Astrocyte of the cerebellum (primary cell): ENCODE measurements at places on chromosomes 1 and 21.

DNA sequence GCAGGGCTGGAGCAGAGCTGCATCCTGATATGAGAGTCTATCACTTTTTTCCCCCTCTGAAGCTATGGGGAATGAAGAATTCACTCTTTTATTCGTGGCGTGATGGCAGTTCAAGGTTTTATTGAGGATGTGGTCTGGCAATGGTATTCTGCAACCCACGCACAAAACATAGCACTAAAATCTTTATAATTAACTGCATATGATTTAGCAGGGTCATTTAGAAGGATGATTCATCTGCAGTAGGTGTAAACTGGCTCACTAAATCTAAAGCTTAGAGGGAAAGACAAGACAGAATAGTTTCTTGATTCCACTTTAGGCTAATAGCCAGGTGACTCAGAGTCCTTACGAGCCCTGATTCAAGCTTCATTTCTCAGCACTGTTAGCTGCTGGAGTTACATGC lies 25.0 kb upstream of the CHRM3 start:
- DNase-seq = peak; percentile 71

DNA sequence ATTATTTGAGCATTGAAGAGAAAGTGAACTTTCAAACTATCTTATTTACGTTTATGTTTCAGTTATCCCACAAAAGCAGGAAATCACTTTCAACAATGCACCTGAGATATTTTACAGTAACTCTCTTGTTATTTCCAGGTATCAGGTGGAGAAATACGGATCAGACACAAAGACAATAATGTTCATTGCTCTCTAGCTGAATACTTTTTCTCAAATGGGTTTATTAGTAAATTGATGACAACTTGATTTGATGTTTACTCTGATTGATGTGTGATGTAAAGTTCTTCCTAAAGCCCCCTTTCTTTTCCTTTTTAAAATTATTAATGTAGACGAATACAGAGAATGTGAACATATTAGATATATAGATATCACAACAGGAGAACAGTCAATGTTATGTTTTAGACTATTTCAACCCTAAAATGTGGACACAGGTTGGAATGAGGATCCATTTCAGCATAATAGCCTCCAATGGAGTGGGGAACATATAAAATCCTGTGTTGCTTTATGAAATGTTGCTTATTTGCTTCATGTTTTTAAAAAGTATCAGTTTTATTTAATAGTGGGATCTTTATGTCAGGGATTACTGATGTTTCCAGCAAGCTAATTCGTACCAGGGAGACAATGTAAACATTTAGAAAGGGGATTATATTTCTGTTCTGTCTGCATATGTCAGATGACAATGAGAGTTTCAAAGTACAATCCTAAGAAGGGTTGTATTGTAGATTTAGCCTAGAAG lies 1522.3 kb upstream of the TPTE start:
- DNase-seq = no peak

GRCh38 chr1:56788588-56788987 lies 30.6 kb downstream of the FYB2 start:
- DNase-seq = no peak

DNA sequence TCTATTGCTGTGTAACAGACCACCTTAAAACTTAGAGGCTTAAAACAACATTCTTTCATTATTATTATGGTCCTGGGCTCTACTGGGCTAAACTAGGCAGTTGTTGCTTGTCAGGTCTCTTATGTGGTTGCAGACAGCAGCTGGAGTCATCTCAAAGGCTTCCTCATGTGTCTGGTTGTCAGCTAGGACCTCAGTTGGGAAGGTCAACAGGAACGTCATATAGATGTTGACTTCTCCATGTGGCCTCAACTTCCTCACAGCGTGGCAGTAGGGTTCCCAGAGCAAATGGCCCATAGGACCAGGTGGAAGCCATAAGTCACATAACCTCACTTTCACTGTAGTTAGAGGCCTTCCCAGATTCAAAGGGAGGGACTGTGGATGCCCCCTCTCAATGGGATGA lies 15.4 kb upstream of the MEF2D start:
- DNase-seq = no peak

GRCh38 chr1:154951901-154952657 lies 3.8 kb downstream of the PBXIP1 start:
- no peak for DNase-seq

DNA sequence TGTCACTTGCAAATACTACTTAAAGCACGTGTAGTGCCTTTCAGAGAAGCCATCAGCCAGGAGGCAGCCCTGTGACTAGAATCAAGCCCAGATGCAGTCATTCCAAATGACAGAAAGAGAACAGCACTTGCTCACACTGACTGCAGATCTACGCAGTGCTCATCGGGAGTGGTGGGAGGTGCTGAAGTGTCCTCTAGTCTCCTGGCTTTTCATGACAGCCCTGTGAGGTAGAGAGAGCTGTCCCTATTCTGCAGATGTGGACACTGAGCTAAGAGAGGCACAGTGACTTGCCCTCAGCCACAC lies 62.3 kb upstream of the EDN2 start:
- no peak for DNase-seq

DNA sequence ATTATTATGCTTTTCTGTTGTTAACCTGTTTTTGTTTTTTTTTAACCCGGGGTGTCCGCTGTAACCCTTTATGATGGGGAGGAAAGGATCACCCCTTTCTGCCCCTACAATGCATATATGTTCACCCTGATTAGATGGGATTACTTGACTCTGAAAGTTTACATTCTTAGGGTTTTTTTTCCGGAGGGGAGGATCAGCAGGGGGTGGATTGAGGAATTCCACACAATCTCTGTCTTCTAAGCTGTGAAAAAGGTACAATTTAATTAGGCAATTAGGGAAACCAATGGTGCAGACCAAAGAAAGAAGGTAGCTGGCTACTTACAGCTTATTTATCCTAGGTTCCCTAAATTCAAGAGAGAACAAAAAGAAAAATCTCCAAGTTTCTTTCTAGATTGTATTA lies 58.3 kb downstream of the EDEM3 start:
- no peak for DNase-seq

DNA sequence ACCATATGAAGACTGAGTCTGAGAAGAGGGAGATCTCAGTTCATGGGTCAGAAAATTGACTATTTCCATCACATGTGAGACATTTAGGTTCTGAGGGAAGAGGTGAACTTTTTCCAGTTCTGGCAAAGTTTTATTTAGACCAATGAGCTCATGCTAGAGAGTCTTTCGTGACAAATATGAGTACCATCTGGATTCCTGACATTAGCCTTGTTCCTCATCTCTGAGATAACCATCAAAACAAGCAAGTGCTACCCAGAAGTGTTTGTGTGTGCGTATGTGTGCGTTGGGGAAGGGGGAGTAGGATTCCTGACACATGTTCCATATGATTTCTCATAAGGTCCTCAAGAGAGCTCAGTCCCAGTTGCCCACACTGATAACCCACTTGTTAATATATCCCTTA lies 120.6 kb downstream of the FASLG start:
- DNase-seq = no peak

DNA sequence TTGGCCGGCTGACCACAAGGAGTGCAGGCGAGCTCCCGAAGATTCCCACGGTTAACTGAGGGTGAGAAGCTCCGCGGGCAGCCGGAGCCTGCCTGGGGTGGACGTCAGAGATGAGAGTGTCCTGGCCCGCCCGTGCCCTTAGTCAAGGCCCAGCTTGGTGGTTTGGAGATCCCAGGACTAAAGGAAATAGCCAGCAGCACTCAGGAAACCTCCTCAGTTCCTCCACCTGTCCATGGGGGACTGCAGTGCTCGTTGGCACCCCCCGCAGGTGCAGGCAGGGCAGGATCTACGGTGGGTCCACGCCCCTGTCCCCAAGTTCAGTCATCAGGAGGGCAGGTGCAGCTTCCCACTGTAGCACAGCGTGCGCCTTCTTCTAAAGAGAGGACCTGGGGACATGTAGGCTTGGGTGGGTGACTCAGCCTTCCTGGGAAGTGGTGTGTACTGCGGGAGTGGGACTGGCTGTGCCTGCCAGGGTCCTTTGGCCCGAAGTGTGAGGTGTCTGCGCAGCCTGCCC lies 32.5 kb downstream of the SLX9 start:
- DNase-seq = no peak

DNA sequence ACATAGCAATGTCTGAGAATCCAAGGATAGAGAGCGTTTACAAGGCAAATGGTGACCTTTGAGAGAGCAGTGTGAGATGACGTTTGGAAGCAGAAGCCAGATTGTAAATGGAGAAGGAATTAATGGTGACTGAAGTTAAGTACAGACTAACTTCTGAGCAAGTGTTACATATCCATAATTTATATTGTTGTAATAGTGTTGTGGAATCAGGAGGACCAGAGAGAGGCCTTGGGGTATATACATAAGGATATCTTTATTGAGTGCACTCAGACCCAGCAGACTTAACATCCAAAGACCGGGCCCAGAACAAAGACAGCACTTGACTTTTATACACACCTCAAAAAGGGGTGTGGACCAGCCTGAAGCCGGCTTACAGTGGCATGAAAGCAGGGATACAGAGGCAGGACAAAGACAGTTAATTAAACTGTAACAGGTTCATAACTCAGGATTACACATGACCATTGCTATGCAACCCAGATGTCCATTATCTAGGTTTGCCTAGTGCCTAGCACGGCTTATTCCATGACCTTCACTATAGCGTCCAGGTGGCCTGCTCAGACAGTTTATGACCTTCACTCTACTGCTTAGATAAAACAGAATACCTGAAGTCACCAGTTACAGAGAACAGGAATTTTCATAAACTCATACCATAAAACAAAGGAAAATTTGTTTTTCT lies 2.7 kb upstream of the MGST3 start:
- no peak for DNase-seq

DNA sequence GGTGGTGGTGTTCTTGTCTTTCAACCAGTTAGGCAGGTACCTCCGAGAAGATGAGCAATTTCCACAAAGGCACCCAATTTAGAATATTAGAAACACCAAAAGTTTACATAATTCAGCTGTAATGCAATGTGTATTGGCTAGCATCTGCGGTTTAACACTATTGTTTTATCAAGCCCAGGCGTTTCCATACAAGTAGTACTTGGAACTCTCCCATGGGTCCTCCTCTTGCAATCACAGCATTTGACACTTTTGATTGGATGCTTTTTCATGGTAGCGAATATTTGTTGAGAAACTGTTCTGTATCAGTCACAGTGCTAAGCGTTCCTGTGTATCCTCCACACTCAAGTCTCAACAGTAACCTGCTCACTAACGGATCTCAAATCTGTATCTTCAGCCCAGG lies 20.1 kb upstream of the MAP1LC3C start:
- DNase-seq = no peak

GRCh38 chr1:19981507-19982312 lies 2.3 kb upstream of the PLA2G2A start:
- no peak for DNase-seq

- DNase-seq = no peak
Measured at GRCh38 chr1:226965581-226966440, 25.7 kb downstream of the COQ8A start.

DNA sequence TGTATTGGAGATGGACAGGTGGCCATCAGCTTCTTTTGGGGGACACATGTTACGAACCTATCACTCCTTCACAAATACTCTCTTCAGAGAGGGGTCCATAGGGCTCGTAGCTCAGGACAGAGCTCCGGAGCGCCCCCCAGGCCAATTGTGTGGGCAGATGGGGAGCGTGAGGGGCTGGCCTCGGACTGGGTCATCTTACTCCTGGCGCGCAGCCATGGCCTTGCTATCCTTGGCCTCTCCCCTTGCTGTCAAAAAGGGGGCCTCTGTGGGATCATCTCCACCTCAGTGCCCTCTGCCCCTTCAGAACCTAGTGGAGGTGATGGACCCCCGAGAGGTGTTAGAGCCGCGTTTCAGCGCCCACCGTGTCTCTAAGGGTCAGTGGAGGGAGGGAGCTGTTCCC lies 35.0 kb downstream of the ATP5PO start:
- no peak for DNase-seq

- no peak for DNase-seq
Measured at GRCh38 chr1:9374748-9375341, 82.2 kb downstream of the SPSB1 start.

- peak; percentile 23 for DNase-seq
Measured at GRCh38 chr21:41133874-41134522, 34.0 kb upstream of the BACE2 start.

DNA sequence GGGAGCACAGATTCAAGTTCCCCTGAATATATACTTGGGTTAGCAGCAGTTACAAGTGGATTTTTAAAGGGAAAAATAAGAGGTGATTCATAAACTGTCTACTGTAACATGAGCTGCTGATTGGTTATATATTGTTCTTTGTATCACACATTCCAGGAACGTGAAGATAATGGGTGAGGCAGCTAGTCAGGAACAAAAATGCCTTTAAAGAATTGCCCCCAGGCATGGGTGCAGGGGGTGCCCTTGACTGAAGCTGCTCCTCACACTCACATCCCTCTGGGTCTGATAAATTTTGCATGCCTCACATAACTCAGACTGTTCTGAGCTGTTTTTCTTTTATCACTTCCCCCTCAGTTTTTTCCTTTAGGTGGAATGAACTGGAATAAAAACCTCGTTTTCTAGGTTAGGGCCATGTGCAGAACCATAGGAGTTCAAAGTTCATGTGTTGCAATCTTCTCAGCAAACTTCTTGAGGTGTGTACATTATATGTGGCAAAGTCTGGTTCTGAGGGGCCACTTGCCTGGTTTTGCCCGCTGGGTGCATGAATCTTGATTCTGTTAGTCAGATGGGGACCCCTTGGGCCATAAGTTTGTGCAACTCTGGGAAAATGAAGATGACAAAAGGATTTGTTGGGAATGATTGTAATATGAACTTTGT lies 21.1 kb downstream of the TBX19 start:
- no peak for DNase-seq

- DNase-seq = no peak
Measured at GRCh38 chr1:108107658-108108057, 92.5 kb downstream of the SLC25A24 start.

DNA sequence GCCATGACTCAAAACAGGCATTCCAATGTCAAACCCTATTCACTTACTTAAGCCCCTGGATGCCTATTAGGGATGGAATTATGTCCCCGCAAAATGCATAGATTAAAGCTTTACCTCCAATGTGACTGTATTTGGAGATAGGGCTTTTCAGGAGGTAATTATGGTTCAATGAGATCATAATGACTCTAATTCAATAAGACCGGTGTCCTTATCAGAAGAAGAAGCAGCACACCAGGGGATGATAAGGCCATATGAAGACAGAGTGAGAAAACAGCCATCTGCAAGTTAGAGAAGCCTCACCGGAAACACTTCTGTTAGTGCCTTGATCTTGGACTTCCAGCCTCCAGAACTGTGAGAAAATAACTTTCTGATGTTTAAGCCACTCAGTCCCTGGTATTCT lies 1131.8 kb upstream of the TMPRSS15 start:
- DNase-seq = no peak

- no peak for DNase-seq
Measured at GRCh38 chr21:28624626-28625025, 368.1 kb downstream of the LTN1 start.
